EH (cell line): ENCODE measurements at places on chromosomes 1 and 21.

DNA sequence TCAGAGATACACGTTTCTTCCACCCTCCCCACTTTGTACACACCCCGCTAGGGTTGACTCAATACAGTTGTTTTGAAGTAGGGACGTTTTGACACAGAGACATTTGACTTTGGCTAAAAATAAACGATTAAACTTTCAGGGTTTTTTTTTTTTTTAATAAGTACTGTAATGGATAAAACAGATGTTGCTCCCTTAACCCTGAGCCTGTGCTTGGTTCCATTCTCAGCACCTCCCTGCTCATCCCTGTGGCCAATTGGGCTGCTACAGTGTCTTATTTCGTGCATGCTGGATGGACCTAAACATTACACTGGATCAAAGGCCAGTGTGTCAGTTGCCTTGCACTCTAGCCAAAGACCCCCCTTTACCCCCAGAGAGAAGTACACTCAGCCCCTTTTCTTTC lies 16.9 kb downstream of the GRHL3 start:
- no peak for DNase-seq

DNA sequence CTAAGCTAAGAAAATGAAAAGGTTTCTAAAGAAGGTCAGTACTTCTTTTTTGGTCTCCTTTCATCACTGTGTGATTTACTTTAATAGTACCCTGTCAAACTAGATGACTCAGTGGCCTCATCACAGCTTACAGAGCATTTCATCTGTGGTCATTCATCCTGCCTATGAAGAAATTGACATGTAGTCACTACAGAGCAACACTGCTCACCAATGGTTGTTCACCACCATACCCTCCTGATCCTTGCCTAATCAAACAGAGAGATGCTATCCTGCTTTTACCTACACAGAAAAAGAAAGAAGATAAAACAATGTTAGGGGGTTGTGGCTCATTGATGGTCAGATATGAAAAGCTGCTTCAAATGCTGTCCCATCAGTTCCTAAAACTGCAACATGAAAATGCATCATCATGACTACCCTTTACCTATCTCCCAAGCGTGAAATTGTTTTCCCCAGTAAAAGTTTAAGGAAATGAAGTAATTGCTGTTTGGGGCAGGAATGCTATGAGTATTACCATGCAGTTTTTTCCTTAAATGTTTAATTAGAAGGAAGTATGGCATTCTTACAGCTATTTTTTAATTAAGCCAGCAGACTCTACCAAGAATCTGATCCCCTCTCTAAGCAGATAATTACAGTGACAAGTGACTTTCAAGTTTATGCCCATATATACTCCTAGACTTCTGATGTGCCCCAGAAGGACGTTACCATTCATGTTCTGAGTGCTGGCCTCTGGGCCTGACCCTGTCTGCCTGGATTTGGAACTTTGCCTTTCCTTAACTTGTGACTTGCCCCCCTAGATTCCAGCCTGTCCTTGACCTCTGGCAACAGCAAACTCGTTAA lies 46.1 kb upstream of the FBXO28 start:
- peak; percentile 70 for DNase-seq

- peak; percentile 100 for DNase-seq
Measured at GRCh38 chr1:93701629-93702028, 20.0 kb upstream of the BCAR3 start.

- DNase-seq: no peak
Measured at GRCh38 chr1:75614399-75614756, 3.5 kb upstream of the SLC44A5 start.

DNA sequence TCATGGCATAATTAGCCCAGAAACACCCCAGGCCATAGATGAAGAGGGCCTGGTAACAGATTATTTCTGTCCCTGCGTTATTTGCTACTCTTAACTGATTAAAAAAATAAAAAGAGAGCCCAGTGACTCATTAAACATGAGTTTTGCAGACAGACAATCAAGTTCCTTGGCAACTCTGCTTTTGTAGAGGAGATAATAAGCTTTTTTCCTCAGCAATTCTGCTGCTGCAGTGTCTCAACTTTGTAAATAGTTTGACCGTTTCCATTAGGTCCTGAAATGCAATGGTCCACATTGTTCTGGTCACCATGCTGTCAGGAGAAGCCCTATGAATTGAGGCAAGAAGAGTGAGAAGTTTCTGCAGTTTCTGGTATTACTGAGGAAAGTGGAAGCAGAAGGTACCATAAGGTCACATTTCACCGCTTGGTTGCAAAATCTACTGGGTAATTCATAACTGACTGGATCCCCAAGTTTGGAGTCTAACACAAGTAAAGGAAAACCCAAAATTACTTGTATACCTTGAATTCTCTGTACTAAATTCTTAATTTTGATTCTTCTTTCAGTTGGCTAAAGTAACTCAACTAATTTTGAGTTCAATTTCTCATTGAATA lies 139.5 kb downstream of the ZZZ3 start:
- peak; percentile 55 for DNase-seq

GRCh38 chr1:20980051-20980450 lies 192.9 kb upstream of the HP1BP3 start:
- DNase-seq: peak; percentile 3

DNA sequence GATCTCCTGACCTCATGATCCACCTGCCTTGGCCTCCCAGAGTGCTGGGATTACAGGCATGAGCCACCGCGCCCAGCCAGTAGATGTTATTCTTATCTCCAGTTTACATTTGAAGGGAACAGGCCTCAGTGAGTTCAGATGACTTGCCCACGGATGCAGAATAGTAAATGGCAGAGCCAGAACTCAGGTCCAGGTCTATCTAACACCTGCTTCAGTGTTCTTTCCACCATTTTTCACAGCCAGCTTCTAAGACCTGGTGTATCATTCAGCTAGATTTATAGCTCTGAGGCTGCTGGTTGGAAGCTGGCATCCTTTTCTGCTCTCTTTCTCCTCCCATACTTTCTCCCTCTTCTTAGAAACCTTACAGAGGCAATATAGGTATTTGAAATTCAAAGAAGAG lies 10.8 kb downstream of the FABP3 start:
- no peak for DNase-seq

DNA sequence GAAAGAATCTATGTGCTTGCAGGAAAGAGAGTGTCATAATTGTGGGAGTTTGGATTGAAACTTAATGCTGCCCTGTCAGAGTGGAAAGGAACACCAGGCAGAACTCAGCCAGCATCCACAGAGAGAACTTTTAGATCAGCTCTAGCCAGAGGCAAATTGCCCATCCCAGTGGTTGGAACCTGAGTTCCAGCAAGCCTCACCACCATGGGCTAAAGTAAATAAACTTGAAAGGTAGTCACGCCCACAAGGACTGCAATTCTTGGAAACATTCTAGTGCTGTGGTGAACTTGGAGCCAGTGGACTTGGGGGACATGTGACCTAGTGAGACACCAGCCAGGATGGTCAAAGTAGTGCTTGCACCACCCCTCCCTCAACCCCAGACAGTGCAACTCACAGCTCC lies 571.6 kb downstream of the LRRIQ3 start:
- no peak for DNase-seq

GRCh38 chr21:35136586-35137219 lies 87.6 kb upstream of the RUNX1 start:
- peak; percentile 80 for DNase-seq

DNA sequence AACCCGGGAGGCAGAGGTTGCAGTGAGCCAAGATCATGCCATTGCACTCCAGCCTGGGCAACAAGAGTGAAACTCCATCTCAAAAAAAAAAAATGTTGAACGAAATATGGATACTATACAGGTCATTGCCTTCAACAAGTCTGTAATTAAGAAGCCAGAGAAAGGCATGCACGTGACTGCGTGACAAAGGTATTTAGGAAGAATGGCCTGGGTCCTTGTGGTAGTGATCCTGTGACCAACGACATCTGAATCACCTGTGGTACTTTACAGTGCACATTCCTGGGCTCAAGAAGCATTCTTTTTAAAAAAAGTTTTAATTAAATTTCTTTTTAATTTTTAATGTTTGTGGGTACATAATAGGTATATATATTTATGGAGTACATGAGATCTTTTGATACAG lies 115.0 kb downstream of the GREM2 start:
- DNase-seq: peak; percentile 23

DNA sequence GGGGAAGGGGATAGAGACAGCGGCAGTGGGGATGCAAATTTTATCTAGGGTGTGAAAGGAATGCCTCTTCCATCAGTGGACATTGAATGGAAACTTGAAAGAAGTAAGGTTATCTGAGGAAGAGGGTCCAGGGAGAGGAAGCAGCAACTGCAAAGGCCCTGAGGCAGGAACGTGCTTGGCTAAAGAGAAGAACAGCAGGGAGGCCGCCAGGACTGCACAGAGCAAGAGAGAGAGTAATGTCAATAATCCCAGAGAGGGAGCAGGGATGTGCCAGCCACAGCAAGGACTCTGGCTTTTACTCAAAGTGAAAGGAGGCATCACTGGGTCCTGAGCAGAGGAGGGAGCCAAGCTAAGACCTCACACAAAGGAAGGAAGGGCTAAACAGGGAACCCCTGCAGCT lies 50.9 kb downstream of the KCND3 start:
- DNase-seq: no peak

DNA sequence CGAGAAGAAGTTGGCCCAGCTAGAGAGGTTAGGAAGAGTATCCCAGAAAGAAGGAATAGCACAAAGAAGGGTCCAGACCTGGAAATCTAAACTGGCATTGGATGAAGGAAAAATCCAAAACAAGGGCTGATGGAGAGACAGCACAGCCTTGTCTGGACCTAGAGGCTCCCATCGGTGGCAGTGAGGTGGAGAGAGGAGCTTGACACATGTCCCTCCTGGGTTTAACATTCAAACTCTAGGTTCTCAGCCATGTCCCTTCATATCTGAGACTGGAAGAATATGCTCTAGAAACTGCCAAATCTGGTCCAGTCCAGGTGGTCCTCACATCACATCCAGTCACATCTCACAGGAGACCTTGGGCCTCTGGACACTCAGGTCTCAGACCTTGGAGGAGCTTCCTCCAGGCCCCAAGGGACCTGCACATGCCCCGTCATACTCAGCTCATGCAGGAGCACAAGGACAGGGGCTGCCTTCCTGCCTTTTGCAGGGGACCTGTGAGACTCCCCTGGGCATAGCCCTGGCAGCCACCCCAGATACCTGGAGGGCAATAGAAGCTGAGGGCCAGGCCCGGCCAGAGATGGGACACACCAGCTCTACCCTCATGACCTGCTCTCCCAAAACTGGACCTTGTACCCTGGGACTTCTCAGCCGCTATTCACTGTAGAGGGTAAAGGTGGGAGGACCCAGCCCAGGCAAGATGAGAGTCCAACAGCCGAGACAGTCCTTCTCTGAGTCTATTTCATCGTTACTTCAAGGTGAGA lies 7.5 kb downstream of the TMEM125 start:
- no peak for DNase-seq

DNA sequence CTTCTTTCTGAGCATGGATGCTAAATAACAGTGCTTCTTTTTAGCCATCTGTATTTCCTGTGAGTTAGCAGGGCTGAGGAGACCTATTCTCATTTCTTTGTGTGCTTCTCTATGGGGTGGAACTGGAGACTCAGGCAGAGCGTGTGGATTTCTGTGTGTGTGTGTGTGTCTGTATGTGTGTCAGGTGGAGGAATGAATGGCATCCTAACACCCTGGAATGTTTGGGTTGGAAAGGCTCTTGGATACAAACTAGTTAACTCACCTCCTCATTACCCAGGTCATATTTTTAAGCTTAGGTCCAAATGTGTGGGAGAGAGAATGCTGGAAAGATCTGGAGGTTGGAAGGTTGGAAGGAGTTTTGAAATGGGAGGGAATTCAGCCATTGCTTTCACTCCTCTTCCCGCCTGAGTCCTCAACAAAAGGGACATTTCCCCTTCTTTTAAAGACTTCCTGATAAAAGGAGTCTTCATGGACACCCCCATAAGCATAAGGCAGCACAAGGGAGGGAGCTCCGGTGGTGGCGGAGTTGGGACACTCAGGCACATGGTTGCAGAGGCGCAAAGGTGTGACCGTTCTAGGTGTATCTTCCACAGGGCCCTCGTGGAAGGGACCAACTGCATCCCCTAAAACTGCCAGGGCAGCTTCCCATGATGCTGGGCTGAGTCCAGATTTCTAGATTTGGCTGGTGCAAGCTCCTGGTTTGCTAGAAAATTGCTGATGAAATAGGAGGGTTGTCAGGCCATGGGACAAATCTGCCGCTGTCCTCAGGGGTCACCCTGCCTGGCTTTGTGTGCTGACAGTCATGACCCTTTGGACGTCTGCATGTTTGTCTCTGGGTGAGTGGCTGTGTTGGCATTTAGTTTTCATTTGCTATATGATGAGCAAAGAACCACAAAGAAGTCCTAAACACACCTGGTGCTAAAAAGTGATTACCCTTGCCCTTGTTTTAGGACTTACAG lies 37.6 kb downstream of the MTARC1 start:
- peak; percentile 40 for DNase-seq

DNA sequence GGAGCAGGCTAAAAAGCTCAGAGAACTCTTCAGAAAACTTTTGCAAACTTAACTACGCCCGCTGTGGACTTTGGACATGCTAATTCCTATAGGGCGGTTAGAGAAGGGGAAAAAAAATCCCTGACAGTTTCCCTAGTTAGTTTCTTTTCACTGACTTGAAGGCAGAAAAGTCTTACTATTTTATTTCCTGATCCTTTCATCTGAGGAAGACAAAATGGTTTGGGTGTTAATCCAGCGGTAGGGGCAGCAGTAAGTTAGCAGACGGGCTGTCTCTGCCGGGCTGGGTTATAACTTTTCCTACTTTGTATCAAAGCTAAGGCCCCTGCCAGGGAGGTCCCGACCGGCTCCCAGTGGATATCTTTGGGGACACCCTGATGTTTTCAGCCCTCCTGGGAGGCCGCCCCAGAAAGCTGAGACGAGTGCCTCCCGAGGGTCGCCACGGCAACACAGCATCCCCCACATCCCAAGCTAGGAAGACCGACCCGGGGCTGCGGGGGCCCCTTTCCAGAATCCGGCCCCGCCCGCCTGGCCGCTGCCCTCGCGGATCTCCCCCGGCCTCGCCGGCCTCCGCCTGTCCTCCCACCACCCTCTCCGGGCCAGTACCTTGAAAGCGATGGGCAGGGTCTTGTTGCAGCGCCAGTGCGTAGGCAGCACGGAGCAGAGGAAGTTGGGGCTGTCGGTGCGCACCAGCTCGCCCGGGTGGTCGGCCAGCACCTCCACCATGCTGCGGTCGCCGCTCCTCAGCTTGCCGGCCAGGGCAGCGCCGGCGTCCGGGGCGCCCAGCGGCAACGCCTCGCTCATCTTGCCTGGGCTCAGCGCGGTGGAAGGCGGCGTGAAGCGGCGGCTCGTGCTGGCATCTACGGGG lies 162.6 kb downstream of the RUNX1 start:
- peak; percentile 42 for DNase-seq

DNA sequence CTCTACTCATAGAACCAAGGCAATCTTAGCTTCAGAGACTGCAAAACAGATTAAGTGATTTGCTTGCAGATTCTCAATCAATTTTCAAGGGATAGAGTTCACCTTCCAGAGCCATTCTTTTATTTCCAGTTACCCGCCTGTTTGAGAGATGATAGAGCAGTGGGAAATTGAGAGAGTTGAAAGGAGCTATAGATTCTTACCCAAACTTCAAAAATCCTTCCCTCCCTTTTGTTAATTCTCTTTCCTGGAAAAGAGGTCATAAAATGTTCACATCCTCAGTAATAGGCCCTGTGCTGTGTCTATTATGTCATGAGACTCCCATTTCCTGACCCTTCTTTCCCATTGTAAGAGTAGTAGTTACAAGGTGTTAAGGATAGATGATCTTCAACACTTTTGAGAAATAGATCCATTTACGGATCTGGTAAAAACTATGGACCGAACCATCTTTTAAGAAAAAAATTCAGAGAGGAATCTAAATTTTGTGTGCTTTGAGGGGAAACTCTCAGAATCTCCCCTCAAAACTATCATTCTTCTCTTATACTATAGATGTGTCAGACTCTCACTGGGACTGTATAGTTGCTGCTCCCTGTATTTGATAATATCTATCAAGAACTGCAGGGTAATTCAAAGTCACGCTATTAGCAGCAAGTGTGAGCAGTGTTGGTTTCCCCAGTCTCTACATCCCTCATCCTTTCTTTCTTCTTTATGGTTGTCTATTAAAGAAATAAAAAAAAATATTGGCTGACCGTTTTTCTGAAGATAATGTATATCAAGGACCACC lies 8.0 kb downstream of the RGS4 start:
- no peak for DNase-seq
